Lung microvascular endothelial cell (primary cell): ENCODE measurements at places on chromosomes 7 and 10. TPM values are rescaled to one million over a fixed set of nuclear protein-coding genes. Genes with fewer than 3 reads are reported as not detected.

Gene TACC2
- 0.60 and 3.7 TPM in 2 replicates for total RNA-seq

Gene CAV2
- 141 and 150 TPM in 2 replicates for total RNA-seq

Gene GFRA1
- 5.7 and 18.5 TPM in 2 replicates for total RNA-seq

Gene MKRN1
- total RNA-seq = 35.1 and 39.1 TPM in 2 replicates

Gene CALHM1
- total RNA-seq = not detected in 2 replicates

GRCh38 chr10:43453266-43453831, 16.4 kb downstream of the ZNF487 start:
- no peak for DNase-seq

DNA sequence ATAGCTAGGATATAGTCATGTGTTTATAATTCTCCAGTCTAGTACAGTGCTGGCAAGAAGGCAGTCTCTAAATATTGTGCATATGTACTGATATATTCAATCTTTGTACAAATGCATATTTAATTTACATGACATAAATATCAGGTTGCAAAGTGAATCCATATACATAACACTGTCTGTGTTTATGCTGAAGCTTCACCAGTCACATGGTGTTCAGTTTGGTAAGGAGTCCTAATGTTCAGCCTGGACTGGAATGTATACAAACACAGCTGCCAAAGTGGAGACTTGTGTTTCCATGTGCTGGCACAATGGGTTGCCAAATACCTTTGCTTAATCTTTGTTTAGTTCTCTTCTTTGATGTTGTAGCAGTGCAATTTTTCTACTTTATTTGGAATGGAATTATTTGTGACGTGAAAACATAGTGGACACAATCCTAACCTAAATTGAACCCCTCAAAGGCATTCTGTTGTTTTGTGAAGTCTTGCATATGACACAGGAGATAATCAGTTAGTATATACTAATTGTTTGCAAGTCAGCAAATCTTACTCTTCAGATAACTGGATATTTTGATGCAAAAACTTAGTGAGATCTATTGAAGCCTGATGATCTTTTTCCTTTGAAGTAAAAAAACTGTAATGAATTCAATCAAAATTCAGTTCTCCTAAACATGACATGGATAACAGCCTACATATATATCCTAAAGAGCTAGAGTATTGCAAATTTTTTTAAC, 17.3 kb upstream of the ARL4A start:
- DNase-seq = no peak

- no peak for DNase-seq
These were observed 7.4 kb downstream of the SLC29A3 start for GRCh38 chr10:71326464-71326881.

DNA sequence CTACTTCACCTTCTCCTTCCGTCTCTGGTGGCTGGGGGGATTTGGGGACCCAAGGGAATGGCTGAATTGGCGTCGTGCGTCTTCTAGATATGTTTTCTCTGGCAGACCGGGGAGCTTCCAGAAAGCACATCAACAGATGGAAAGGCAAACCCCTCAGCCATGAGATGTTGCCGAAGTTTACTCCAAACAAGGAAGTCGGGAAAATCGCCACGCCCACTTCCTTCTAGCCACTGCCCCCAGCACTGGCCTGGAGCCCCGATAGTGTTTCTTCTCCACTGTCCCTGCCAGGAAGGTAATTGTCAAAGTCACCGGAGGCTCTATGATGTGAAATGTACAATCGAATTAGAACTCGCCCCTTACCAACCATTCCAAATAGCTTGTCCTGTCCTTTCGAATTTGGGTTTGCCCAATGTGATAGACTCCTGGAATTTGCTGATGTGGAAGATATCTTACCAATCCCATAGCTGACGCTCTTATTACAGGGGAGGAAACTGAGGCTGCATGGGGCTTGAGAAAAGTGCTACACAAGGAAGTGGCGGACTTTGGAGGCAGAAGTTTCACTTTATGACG, 191.0 kb downstream of the LSM5 start:
- no peak for DNase-seq

DNA sequence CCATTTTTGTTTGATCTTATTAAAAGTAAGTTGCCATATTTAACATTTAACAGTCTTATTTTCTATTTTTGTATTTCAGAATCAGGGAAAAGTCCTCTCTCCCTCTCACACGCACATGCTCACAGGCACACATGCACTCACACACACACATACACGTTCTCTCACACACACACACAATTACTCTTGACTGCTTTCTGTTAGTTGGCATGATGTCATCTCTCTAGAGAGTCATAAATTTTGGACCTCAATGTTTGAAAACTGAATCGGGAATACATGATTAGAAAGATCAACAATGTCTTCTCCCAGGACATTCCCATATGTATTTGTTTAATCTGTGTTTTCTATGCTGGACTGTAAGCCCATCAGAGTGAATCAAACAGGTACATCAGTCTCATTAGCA, 165.7 kb upstream of the AHR start:
- no peak for DNase-seq

DNA sequence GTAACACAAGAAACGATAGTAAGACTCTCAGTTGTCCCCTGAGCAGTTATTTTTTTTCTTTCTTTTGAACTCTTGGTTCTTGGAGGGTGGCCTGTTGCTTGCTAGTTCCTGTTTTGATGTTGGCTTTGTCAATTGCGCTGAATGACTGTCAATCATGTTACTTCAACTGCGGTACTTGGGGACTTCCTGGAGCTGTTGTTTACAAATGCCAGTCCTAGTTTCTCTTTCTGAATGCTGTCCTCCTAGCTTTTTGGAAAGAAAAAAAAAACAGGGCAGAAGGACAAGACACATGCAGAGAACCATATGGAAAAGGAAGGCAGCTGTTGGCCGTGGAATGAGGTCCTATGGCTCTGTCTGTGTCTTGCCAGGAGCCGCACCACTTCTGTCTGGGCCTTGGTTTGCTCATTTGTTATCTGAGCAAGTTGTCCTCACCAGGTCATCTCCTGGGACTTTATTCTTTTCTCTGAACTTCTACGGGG, 7.0 kb upstream of the PDCD4 start:
- no peak for DNase-seq

DNA sequence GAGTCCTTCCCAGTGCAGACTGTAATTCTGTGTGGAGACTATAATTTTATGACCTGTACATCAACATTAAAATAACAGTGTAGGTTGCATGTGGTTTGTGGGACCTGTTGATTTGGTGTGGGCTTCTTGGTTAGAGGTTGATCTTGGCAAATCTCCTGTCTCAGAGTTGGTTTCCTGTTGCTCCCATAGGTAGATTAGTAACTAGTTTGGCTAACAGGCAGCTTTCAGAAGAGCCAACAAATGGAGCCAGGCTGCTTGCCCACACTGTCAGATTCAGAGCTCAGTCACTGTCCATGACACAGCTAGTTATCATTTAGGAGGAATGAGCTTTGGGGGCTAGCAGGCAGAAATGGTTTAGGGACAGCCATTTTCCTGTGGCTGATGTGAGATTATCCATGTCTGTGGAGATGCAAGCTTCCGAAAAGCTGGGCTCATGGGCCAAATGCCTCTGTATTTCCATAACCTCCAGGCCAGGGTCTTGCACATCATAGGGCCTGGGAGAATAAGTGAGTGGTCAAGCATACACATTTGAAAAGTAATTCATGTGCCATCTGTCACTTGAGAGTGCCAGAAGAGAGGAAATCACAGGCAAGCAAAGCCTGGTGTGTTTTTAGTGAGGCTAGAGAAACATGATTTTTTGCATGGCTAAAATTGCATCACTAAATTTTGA, 33.4 kb downstream of the CCM2 start:
- no peak for DNase-seq

GRCh38 chr7:152336754-152337368, 98.9 kb downstream of the KMT2C start:
- peak; percentile 71 for DNase-seq

DNA sequence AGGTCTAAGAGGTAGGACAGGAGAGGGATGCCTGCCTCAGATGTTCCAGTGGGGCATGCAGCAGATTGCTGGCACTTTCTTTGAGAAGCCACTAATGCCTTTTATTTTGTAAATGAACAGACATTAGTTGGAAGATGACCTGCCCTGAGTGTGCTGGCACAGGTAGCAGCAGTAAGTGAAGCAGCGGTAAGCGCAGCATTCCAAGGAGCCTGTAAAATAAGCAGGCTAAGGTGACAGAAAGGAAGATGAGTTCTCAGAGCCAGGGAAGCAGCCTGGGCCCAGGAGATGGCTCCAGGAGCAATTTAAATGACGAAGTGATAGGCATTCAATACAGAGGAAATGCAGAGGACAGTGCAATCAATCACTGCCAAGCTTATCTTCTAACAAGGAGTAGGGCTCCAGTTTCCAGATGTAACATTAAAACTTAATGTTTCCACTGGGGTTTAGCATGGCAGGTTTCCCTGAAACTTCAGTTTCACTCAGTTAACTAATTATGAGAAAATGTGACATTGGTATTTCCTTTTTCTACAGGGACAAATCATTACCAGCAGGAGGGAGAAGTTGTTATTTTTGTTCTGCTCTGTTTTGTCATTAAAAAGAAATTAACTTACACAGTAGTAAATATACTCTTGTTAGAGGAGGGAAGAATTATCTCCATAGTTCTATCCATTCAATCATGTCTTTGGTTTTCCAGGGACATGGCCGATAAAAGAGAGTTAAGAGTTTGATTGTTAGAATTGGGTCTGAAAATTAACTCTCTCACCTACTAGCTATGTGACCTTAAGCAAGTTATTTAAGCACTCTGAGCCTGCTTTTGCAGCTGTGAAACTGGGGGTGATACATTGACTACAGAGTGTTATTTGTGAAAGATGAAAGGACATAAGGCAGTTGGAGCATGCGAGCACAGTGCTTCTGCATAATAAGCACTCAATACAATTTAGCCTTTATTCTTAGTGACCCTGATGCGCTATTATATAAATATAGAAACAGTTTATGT, 96.6 kb upstream of the PTN start:
- DNase-seq = no peak

DNA sequence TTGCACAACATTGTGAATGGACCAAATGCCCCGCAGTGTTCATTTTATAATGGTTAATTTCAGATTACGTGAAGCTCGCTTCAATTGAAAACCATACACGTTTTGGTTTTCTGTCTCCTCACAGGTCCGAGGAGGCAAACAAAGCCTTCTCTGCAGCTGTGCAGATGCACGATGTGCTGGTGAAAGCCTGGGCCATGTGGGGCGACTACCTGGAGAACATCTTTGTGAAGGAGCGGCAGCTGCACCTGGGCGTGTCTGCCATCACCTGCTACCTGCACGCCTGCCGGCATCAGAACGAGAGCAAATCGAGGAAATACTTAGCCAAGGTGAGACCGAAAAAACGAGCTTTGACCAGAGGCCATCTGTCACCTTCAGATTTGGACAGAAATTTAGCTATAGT, 110.3 kb downstream of the TRRAP start:
- DNase-seq = no peak

DNA sequence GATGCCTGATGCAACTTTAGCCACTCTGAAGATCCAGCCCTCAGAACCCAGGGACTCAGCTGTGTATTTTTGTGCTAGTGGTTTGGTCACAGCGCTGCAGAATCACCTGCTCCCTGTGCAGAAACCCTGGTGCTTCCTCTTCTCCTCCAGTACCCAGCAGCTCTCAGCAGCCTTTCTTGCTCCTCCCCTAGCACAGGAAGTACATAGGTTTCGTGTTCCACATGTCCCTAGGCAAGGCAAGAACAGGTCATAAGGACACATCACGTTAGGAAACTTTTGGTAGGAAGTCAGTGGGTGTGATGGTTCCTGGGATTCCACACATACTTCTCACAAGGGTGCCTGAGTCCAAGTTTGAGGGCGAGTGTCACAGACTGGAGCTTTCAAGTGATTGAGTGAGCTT, 167.9 kb upstream of the PRSS1 start:
- no peak for DNase-seq

DNA sequence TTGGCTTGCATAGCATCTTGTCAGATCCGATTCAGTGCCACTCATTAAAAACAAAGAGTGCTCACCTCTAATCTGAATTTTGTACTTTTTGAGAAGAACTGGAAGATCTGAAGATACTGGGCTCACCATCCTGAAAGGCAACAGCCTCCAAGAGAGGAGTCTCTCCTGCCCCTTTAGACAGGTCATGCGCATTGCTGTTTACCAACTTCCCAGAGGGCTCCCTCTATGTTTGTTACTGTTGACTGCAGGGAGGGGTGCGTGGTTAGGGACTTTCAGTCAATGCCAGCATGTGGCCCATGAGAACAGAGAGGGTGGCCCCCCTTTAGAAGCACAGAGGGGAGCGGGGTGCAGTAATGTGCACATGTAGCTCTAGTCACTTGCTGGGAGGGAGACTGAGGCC, 33.2 kb upstream of the CABCOCO1 start:
- DNase-seq = no peak

DNA sequence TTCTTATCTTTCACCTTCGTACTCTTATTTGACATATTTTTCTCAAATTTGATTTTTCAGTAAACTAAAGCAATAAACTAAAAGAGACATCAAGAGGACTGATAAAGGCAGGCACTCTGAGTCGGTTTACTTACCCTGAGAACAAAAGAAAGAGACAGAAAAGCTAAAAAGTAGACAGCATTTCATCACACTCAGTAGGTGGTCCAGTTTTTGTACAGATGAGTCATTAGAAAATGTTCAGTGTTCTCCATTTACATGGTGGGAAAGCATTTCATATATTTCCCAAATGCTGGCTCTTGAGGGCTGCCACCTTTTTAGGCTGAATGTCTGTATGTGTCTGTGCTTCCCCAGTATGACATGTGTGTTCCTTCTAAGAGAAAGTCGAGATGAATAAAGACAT, 52.7 kb downstream of the NHLRC2 start:
- DNase-seq = no peak

- DNase-seq = no peak
These were observed 31.8 kb downstream of the CTBP2 start for GRCh38 chr10:125128397-125129075.

GRCh38 chr10:116240157-116240950, 32.7 kb downstream of the GFRA1 start:
- no peak for DNase-seq

DNA sequence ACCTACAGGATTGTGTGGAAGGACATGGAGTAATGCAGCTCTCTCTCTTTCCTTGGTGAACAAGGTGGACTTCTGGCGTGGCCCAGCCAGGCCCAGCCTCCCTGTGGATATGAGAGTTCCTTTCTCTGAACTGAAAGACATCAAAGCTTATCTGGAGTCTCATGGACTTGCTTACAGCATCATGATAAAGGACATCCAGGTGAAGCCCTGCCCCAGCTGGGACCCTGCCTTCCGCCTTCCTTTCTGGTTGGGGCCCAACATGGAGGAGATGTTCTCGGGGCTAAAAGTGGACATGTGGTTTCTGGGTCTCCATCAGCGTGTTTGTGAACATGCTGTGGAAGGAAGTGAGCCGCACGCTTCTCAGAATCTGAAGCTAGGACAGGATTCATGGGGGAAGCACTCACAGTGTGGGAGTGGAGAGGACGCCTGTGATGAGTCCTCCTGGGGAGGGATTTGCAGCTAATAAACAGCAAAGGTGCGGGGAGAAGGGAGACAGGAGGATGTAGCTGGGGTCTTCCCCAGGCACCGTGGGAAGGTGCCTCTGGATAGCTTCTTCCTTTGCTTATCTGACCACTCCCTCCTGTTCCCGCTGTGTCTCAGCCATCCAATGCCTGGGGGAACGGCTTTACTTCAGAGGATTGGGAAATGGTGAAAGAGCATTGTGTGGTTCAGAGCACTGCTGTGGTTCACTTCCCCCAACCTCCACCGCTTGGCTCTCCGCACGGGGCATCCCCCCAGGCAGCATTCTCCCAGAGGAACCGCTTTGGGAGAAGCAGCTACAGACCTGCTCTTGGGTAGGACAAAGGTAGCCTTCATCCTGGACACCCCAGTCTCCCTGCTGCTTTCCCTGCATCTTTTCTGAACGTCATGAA, 5.5 kb downstream of the CPA5 start:
- no peak for DNase-seq

- peak; percentile 46 for DNase-seq
These were observed 535 bp downstream of the ASAH2B start for GRCh38 chr10:50740293-50740648.
